ENCODE measurements at places on chromosomes 2 and 18.

DNA sequence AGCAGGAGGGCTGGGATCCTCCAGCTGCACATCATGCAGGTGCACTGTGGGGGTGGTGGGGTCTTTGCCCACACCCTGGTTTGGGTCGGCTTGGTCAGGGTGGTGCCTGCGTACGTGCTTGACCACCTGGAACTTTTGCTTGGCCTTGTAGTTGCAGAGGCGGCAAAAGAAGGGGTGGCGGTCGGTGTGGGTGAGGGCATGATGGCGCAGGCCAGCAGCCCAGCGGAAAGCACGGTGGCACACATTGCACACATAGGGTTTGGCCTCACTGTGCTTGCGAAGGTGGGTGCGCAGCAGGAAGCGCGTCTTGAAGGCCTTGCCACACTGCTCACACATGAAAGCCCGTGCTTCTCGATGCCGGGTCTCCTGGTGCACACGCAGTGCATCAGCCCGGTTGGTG lies 21.1 kb downstream of the ZNF142 start:
- no peak for DNase-seq

- no peak for DNase-seq
These were observed 2.2 kb upstream of the IWS1 start for GRCh38 chr2:127528487-127528886.

DNA sequence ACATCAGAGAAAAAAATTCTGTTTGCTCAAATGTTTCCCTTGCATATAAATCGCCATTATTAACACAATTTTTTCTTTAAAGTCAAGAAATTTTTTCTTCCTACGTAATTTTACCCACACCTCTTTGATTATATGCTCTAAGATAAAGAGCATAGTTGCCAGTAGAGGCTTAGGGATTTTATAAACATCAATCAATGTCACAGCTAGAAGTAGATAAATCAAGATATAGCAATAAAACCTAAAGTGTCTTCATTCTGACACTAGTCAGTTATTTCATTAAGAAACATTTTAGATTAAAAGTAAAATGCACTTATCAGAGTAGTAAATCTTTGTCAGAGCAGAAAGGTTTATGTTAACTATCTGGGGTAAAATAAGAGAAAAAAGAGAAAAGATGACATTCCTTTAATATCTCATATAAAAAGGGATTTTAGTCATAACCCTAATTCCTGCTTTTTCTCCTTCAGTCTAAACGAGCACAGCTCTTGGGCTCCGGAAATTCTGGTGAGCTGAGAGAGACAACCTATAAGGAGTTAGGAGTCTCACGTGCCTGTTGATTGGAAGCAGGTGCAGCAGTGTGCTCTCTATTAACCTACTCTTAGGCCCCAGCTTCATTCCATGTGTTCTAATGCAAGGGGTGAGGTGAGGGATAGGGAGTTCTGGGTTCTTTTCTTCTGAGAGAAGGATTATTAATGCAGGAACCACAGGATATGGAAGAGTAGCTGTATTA lies 172.4 kb upstream of the GULP1 start:
- no peak for DNase-seq

- DNase-seq: no peak
These were observed 1102.4 kb upstream of the ZEB2 start for GRCh38 chr2:145622285-145622684.

DNA sequence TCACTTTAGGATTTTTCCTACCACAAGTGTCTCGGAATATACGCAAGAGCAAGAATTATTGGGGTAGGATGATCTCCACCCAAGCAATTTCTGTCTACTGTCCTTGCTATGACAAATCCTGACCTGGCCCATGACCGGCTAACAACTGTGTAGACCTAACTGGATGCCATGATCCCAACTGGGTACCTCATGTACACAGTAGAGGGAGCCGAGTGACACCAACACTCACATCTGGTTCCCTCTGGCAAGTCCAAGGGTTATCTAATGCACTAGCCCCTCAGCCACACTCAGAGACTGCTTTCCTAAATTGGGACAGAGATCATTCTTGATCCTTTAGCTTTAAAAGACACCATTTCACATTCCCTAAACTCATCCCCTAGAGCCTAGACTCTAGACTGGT lies 60.7 kb upstream of the ZNF532 start:
- DNase-seq: no peak

- no peak for DNase-seq
These were observed 170.1 kb downstream of the RBM43 start for GRCh38 chr2:151091583-151091982.
